Effector memory CD8-positive, alpha-beta T cell (primary cell): ENCODE measurements at places on chromosomes 13 and 19.

GRCh38 chr13:92677571-92677970 lies 549.0 kb upstream of the GPC6 start:
- no peak for DNase-seq

GRCh38 chr13:71644579-71644978 lies 222.4 kb downstream of the DACH1 start:
- DNase-seq = no peak

- peak; percentile 21 for DNase-seq
Measured at GRCh38 chr19:35712567-35713505, 5.0 kb upstream of the KMT2B start.

DNA sequence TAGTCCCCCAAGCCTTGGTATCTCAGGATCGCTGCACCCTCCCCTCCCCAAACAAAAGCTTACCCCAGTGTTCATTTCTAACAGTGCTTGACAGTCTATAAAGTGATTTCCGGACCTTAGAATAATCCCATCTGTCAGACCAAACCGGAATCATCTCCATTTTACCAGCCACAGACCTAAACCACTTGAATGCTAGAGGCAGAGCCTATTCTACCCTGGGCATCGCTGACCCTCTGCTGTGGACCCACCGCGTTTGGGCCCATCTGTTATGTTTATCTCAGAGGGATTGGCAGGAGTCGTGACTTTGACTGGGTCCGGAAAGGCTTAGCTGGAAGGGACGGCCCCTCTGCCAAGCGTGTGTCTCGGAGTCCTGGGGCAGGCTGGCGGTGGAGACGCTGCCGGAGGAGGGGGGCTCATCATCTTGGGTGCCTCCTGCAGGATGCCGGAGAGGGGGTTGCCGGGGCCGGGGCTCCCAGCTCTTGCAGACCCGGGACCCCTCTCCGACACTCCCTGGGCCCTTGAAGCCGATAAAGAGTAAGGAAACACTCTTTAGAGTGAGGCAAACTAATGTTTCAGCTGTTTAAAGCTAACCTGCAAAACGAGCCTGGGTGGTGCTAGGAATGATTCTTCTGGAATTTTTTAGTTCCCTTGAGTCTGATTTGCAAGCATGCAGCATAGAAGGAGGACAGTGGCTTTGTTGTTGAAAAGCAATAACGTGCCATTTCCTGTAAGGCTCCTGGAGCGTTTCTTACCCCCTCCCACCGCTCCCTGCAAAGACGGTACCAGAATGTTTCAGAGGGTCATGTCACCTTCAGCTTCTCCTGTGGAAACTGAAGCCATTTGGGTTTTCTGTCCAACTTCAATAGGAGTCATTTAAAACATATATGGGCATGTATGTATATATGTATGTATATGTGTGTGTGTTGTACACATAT lies 1.3 kb downstream of the SLC25A42 start:
- DNase-seq = no peak

GRCh38 chr19:277581-278165 lies 13.5 kb downstream of the PLPP2 start:
- DNase-seq = no peak

DNA sequence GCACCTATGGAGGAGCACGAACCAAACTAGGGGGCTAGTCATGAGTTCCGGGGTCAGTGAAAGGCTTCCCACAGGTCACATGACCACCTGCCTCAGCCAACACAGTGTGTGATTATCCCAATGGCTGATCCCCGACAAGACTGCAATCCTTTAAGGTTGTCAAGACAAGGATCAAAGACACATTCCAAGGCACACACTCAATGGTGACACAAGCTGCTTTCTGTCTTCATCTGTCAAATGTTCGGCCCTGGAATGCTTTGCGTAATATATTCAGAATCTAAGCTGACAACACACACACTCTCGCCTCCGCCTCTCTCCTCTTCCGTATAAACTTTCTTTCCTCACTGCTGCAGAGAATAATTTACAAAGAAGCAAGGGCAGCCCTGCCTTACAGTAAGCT lies 11.7 kb downstream of the RANBP3 start:
- DNase-seq = no peak

DNA sequence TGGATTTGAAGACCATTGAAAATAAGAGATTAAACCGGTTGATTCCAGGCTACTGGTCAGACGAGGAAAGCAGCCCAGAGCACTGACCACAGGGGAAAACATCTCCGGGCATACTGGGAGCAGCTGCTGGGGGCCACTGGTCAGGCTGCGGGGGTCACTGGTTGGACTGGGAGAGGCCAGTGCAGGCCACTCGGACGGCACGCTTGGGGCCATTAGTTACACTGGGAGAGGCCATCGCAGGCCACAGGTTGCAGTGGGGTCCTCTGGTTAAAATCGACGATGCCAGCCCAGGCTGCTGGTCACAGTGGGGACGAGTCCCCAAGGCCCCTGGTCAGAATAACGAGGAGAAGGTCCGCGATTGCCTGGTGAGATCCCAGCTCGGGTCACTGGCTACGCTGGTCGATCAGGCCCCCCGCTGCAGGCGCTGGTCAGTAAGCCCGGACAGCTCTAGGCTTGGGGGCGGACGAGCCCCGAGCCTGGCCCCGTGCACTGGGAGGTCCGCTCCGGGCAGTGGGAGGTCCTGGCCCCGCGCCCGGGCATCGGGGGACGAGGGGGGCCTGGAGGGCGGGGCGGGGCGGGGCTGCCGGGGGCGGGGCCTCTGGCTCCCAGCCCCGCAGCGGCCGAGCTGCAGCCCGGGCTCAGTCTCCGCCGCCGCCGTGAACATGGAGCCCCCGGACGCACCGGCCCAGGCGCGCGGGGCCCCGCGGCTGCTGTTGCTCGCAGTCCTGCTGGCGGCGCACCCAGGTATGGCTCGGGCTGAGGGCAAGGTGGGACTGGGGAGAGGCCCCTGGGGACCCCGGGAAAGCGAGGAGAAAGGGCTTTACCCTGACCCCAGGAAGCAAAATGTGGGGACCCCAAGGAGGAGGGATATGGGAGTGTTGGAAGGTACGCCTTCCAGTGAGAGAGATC lies at the start of gene BCAM:
BCAM (plus strand) TSS at position 641 of the 909 bp plus-strand sequence; CDS start at position 663, 22 bp downstream.
- DNase-seq = no peak

DNA sequence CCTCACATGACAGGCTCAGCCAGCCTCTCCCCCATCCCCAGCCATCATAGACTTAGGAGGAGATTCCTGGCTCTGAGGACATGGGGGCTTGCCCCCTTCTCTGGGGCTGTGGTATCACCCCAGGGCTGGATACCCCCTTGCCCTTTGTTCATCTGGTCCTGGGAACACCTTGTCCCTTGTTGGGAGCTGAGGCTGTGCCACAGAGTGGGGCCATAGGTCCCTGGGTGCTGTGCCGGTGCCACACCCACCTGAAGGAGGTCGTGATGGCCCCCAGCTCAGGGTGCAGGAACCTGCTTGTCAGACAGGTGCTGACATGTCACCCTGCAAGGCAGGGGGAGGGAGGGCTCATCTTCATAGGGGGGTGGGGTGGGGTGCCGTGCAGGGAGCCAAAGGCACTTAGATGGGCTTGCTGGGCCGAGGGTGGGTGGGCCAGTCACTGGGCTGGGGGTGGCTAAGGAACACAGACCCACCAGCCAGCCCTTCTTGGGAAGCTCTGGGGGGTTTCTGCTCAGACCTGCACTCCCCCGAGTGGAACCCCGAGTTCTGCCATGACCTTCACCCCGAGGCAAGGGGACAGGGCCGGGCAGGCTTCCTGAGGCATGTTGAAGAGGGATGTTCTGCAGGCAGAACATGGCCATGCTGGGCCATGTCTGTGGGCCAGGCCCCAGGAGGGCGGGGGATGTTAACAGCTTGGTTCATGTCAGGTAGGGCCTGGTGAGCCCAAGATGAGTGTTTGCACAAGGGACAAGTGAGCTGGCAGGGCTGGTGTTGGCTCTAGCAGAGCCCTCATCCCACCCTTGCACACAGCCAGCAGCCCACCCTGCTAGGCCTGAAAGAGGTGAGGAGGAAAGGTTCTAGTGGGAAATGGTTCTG lies 28.0 kb downstream of the TSSK6 start:
- DNase-seq = no peak

GRCh38 chr19:42246143-42246921 lies 3.9 kb upstream of the GSK3A start:
- DNase-seq = no peak

DNA sequence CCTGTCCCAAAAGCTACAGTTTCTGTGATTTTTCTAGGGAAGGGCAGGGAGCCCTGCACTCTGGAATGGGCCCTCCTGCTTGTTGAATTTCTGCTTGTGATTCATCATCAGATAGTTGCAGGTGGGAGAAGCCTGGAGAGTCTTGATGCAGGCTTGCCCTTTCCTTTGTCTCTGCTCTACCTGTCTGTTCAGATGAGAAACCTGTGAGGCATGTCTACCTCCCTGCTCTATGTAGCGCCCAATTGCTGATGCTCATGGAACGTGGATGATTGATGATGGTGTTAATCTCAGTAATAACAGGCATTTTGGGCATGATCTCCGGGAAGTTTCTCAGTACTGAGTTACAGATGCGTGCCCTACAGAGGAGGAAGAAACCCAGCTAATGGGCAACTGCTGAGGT lies 10.9 kb upstream of the CBY2 start:
- no peak for DNase-seq

DNA sequence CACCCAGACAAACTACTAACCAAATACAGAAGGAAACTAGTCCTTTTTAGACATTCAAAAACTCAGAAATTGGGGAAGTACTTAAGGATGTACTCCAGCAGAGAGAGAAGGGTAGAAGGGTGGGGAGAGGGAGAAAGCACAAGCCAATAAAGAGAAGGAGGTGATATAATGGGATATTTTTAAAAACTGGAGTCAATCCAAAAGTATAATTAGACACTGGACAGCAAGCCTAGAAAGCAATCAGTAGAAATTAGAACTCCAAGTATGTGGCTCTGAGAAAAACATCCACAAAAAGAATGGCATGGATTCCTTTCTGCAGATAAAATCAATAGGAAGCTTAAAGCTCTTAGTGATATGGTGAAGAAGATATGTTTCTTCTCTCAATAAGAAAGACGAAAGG lies 55.8 kb downstream of the PEPD start:
- DNase-seq = no peak

- DNase-seq = no peak
Measured at GRCh38 chr13:114154476-114154875, 22.1 kb upstream of the RASA3 start.

DNA sequence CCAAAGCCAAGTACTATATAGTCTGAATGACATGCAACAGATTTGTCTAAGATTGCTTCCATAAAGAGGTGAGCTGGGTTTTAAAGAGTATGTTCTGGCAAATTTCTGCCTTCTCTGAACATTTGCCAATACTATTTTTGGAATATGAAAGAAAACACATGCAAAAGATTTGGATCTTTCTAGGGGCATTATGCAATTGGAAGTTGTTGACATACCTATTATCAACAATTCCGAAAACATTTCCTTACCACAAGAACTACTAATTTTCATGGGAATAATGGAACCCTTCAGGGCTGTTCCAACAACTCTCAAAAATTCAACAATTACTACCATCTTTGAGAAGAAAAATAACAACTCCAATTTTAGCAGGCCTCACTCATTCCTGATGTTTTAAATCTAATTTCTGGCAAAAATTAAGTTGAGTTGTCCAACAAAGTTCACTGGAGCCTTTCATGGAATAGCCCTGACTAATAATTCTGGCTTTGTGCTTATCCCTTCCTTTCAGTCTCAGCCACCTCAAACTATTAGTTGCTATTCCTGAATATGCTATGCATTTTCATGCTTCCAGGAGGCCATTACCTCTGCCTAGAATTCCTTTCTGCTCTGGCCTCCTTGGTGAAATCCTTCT lies 250.0 kb downstream of the RGCC start:
- DNase-seq = no peak

DNA sequence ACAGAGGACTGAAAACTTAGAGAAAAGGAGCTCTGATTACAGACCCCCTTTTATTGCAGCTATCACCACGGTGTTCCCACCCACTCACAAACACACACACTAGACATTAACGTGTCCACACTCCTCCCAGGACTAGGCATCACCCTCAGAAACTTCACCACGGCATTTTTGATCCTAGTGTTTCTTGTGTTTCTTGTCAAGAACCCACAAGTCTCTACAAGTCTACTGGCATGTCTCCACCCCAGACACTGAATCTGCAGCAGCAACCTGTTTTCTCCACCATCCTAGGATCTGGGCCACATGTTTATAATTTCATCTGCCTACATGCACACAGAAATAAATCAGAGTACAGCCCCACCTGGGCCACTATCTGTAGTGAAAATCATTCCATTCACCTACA lies 4.3 kb downstream of the ZNF486 start:
- no peak for DNase-seq

DNA sequence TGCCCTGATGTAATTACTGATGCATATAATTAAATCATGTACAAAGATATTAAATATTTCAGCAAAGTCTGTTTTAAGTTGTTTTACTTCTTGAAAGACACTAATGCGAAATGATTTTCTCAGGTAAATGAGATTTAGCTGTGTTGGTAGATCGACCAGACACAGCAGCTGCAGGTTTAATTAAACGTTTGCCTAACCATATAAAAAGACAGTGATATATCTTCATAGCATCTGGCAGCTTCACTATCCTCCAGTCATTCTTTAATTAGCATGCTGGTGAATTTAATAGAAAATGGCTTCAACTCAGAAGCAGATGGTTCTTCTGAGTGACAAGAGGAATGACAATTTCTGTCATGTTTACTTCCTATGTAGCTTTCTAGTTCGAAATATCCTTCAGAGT lies 69.3 kb downstream of the NHLRC3 start:
- DNase-seq = no peak

DNA sequence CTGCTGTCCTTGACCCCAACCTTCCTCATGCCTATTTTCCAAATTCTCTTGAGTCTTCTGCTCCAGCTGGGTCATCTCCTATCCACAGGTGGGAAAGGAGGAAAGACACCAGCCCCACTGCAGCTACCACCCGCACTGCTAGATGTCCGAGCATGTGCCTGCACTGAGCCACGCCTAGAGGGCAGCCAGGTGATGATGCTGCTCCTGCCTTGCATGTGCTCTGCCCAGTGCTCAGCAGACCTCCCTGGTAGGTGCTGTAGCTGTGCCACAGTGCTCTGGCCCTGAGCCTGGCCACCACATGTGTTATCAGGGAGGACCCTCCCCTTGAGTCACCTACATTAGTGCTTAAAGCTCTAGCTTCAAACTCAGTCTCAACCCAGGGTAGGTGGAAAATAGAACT lies 6.9 kb upstream of the CYSLTR2 start:
- no peak for DNase-seq

DNA sequence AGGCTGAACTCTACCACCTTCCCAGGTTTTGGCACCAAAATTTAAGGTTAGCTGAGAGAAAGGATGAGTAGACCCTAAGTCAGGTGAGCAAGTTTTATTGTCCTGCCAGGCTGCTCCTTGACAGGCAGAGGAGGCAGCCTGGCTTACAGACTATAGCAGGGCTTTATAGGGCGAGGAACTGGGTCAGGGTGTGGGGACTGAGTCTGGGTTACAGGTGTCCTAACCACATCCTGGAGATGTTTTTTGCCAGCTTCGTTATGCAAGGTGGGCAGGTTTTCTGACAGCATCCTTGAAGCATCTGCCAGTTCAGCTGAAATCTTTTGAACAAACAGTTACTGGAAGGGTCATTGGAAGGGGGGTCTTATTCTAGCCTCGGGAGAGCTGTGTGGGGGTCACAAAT lies 905.7 kb upstream of the SLITRK5 start:
- no peak for DNase-seq

DNA sequence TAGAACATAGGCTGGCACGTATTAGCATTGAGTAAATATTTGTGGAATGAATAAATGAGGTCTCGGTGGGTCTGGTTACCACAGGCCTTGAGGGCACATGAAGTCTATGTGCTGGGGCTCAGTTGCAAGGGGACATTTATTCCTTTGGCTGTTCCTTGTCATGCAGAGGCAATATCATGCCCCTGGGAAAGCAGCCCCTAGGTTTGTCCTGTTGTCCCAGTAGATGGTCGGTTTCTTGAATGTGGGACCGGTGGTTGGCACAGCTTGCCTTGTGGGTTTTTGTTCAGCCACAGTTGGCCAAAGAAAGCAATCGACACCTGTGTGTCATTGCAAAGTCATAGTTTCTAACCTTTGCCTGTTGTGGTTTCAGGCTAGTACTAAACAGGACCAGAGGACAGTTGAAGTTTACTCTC lies 24.7 kb upstream of the GPR183 start:
- DNase-seq = no peak
